T-cell (primary cell): ENCODE measurements at places on chromosomes 5 and 9. TPM values are rescaled to one million over a fixed set of nuclear protein-coding genes. Genes with fewer than 3 reads are reported as not detected.
A peak's percentile ranks its signal among the peaks of the same experiment; 100 is the strongest.

CDKN2A gene
- total RNA-seq = 5.4 TPM

MAMDC4 gene
- total RNA-seq = 3.0 TPM

TAF1L gene
- not detected for total RNA-seq

BRD3OS gene
- total RNA-seq = 18.0 TPM

DDX4 gene
- not detected for total RNA-seq

ITK gene
- total RNA-seq = 310 TPM

GMCL2 gene
- total RNA-seq = not detected

CD72 gene
- 7.1 TPM for total RNA-seq

DNA sequence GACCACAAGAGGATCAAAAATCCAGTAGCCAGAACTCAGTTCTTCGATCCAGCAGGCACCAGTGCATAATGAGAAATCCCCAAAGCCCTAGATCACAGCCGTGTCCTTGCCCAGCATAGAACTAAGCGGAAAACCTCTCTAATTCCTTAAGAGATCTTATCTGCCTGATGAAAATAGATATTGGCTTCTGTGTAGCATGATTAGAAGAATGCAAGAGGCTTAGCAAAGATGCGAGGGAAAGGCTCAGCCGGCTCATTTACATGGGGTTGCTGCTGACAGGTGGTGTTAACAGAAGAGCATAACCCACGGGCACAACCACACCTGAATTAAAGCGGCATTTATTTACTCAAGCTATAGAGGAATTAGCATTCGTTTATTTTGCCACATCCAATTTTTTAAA lies 400.0 kb upstream of the ADAMTS16 start:
- no peaks in the 10 kb centered on the region for H3K27me3 ChIP-seq
- H3K4me3 ChIP-seq = no peak overlapping the region
- no peak overlapping the region for H3K27ac ChIP-seq
- DNase-seq = no peak
- no peaks in the 10 kb centered on the region for H3K36me3 ChIP-seq

DNA sequence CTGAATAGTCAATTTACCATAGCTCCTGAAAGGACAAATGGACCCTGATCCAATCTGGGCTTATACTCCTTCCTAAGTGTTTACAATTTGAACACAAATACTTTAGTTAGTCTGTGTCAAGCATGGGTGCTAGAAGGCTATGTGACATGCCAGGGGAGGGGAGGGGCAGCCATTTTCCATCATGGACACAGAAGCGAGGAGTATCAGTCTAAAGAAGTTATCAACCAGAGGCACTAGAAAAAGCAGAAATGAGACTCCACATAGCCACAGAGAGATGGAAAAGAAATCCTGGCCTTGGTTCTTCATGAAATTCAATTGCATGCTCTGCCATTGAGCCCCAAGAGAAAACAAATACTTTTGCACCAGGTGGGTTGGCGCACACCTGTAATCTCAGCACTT lies 61.8 kb downstream of the NR6A1 start:
- H3K4me3 ChIP-seq = no peak overlapping the region
- no peaks in the 10 kb centered on the region for H3K4me1 ChIP-seq
- H3K27ac ChIP-seq = no peak overlapping the region
- no peaks in the 10 kb centered on the region for H3K27me3 ChIP-seq
- no peak for DNase-seq

- no peaks in the 10 kb centered on the region for H3K27me3 ChIP-seq
- H3K4me1 ChIP-seq = no peaks in the 10 kb centered on the region
- H3K4me3 ChIP-seq = no peak overlapping the region
- no peak for DNase-seq
Observed at GRCh38 chr5:111779260-111779921, 22.4 kb upstream of the NREP start.

DNA sequence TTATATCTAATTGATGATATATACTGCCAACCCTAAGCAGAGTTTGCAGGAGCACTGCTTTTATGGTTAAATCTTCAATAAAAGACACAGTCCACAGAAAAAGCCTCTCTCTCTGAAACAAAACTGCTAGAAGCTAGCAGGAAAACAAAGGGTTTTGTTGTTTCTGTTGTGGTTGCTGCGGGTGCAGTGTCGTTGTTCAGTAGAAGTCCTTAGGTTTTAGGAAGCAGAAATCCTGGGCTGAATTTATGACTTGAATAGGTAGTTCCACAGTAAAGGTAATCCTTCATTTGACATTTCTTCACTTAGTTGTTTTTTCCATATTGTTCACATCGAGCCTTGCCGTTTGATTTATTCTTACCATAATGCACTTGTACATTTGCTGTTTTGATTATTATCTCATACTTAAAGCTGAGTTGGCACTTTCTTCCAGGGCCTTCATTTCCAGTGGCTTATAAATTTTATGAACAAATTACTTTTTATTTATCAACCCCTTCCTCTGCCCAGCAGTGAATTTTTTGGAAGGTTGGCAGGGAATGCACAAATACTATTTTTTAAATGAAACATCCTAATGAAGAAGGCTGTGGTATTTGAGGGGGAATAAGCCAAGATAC lies 209.6 kb upstream of the SLC30A5 start:
- peaks cover 17% of the 10 kb centered on the region for H3K4me1 ChIP-seq
- no peak for DNase-seq
- no peak overlapping the region for H3K27ac ChIP-seq
- no peak overlapping the region for H3K4me3 ChIP-seq
- no peaks in the 10 kb centered on the region for H3K36me3 ChIP-seq

DNA sequence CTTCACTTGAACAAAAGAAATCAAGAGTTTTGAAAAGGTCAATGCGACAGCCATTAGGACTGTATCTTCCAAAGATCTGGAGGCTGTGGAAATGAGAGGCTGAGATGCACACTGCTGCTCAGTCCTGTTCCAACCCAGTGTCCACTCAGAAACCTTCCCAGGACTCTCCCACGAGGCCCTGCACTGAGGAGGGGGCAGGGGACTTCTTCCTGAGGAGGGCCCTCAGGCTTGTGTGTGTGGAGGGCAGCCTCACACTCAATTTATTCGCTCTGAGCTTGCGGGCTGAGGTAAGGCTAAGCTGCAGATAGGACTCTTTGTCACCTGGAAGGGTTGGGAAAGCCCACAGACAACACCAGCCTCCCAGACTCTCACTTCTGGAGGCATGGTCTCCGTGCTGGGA lies 69.6 kb upstream of the ROR2 start:
- no peaks in the 10 kb centered on the region for H3K27me3 ChIP-seq
- no peak overlapping the region for H3K27ac ChIP-seq
- H3K36me3 ChIP-seq = no peaks in the 10 kb centered on the region
- DNase-seq = no peak
- H3K4me1 ChIP-seq = no peaks in the 10 kb centered on the region

- H3K4me3 ChIP-seq = peak overlapping the region; percentile 87
- no peak overlapping the region for H3K27ac ChIP-seq
- peaks cover 62% of the 10 kb centered on the region for H3K27me3 ChIP-seq
- no peaks in the 10 kb centered on the region for H3K36me3 ChIP-seq
- peaks cover 33% of the 10 kb centered on the region for H3K4me1 ChIP-seq
- DNase-seq = no peak
Observed at GRCh38 chr5:142325725-142326479, 1.1 kb upstream of the SPRY4 start.

GRCh38 chr5:135008981-135009735 lies 24.9 kb downstream of the PITX1 start:
- H3K4me3 ChIP-seq = no peak overlapping the region
- H3K27ac ChIP-seq = no peak overlapping the region
- H3K4me1 ChIP-seq = no peaks in the 10 kb centered on the region
- peaks cover 16% of the 10 kb centered on the region for H3K27me3 ChIP-seq

- H3K36me3 ChIP-seq = no peaks in the 10 kb centered on the region
- H3K27ac ChIP-seq = no peak overlapping the region
- H3K4me1 ChIP-seq = no peaks in the 10 kb centered on the region
- no peak for DNase-seq
Observed at GRCh38 chr5:124639095-124639665, 107.3 kb downstream of the ZNF608 start.

DNA sequence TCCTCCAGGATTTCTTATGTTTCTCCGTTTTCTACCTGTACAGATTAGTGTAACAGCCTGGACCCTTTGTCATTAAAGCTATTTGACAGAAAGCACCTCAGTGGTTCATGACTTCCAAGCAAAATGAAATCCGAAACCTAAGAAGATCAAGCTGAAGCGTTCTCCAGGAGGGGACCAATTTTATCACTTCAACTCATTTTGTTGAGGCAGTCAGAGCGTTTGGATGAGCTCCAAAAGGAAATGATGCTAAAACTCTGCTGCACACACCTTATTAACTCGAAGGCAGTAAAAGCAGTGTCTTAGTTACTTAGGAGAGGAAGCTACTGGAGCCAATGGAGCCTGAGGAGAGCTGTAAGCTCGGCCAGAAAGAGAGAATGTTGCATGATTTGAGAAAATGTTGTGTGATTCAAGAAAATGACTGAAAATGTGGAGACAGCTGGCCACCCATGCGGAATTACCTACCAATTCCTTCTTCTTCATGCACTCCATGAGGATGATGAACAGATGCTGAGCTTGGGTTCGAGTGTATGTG lies 346.7 kb upstream of the KLF9 start:
- no peak for DNase-seq
- no peaks in the 10 kb centered on the region for H3K36me3 ChIP-seq
- no peaks in the 10 kb centered on the region for H3K27me3 ChIP-seq
- H3K4me3 ChIP-seq = no peak overlapping the region

- no peaks in the 10 kb centered on the region for H3K4me1 ChIP-seq
- DNase-seq = no peak
- H3K27ac ChIP-seq = no peak overlapping the region
- no peaks in the 10 kb centered on the region for H3K36me3 ChIP-seq
- H3K27me3 ChIP-seq = no peaks in the 10 kb centered on the region
Observed at GRCh38 chr5:1546556-1546955, 22.8 kb upstream of the LPCAT1 start.

DNA sequence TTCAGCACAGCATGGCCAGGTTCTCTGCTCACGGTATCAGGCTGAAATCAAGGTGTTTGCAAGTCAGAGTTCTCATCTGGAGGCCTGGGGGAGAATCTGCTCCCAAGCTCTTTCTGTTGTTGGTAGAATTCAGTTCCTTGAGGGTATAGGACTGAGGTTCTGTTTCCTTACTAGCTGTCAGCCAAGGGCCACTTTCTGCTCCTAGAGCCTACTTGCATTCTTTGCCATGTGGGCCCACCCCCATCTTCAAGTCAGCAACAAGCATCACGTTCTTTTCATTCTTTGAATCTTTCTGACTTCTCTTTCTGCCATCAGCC lies 7.4 kb upstream of the CDC42SE2 start:
- H3K4me1 ChIP-seq = peaks cover 65% of the 10 kb centered on the region
- peak overlapping the region; percentile 18 for H3K4me3 ChIP-seq
- H3K36me3 ChIP-seq = peaks cover 16% of the 10 kb centered on the region
- H3K27me3 ChIP-seq = no peaks in the 10 kb centered on the region

DNA sequence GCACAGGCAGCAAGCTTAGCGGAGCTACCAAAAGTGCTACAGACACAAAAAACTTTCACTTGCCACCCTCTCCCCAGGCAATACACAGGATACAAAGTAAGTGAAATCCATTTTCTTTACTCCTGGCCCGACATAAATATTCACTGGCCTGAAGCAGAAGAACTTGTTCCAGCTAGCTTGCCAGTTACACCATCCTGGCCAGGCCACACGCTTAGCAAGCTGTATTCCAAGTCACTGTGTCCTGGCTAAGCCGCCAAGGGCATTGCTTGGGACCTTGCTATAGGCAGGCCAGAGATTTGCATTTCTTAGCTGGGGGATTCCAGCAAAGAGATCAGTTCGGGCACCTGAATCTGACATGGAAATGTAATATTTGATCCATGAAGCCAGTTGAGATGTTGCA lies 71.0 kb upstream of the SLC1A3 start:
- no peaks in the 10 kb centered on the region for H3K4me1 ChIP-seq
- H3K27me3 ChIP-seq = no peaks in the 10 kb centered on the region
- no peak overlapping the region for H3K4me3 ChIP-seq
- no peaks in the 10 kb centered on the region for H3K36me3 ChIP-seq
- no peak for DNase-seq

- no peak overlapping the region for H3K4me3 ChIP-seq
- H3K27ac ChIP-seq = no peak overlapping the region
- no peaks in the 10 kb centered on the region for H3K27me3 ChIP-seq
- no peaks in the 10 kb centered on the region for H3K4me1 ChIP-seq
- no peak for DNase-seq
Observed at GRCh38 chr5:13919786-13920185, 24.7 kb downstream of the DNAH5 start.

GRCh38 chr5:17216974-17217492 lies 398 bp upstream of the BASP1 start:
- peaks cover 24% of the 10 kb centered on the region for H3K4me1 ChIP-seq
- no peaks in the 10 kb centered on the region for H3K27me3 ChIP-seq
- H3K27ac ChIP-seq = no peak overlapping the region
- no peaks in the 10 kb centered on the region for H3K36me3 ChIP-seq
- no peak for DNase-seq
- no peak overlapping the region for H3K4me3 ChIP-seq

DNA sequence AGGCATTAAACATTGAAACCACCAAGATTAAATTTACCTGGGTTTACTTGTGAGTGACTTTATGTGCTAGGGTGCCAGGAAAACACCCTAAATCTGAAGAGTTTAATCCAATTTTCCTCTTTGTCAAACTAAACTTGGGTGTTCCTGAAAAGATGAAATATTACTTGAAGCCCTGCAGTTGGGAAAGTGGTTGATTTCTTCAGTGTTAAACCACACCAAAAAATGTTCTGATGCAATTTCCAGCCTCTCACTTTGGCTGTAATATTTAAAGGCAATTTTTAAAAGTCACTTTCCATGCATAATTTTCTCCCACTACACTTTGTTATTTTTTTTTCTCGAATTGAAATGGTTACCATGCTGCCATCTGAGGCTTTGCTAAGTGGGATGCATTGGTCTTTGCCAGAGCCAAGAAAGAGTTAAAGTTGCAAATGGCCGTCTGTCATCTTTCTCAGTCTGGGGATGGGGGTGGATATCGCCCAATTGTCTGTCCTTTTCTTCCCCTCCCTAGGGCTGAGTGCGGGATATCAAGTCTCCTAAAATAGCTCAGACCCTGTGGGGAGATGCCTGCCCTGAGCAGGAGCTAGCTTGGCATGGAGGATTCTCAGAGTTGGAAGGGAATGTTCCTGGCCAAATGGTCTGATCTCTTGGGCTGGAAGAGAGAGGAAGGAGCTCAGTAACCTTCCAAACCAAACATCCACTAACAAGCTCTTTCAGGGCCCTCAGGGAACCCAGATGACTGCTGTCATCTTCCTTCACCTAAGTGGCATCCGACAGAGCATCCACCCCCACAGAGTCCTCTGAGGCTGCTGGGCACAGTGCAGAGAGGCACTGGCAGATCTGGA lies 13.6 kb upstream of the SHB start:
- no peak overlapping the region for H3K27ac ChIP-seq
- H3K36me3 ChIP-seq = no peaks in the 10 kb centered on the region

DNA sequence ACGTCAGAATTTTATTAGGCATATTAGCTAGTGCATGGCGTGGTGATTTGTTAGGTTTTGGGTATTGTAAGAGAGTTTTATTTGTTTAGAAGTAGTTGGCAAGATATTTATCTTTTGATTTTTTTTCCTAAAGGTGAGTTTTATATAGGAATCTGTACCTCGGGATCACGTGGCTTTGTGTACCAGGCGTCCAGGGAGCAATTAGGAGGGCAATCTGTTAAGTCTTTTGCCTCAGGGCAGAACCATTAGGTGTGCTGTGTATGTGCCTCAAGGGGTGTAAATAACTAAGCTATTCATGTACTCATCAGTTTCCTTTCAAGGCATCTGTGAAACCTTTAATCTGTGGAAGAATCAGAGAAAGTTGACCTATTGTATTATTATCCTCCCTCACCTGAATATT lies 39.4 kb downstream of the ZSWIM6 start:
- no peaks in the 10 kb centered on the region for H3K27me3 ChIP-seq
- H3K4me3 ChIP-seq = no peak overlapping the region
- H3K36me3 ChIP-seq = no peaks in the 10 kb centered on the region
- H3K27ac ChIP-seq = no peak overlapping the region
- DNase-seq = no peak
